Endothelial cell (in vitro differentiated cells): ENCODE measurements at places on chromosomes 2 and 18. TPM values are rescaled to one million over a fixed set of nuclear protein-coding genes. Genes with fewer than 3 reads are reported as not detected.

Gene AP1S3
- 0.80 TPM for total RNA-seq

Gene DNAJC5G
- not detected for total RNA-seq

Gene PGAP1
- 32.9 TPM for total RNA-seq

Gene ZNF396
- 0.92 TPM for total RNA-seq

Gene SLC30A3
- total RNA-seq, result not detected

Gene HOXD8
- 9.3 TPM for total RNA-seq
